Type B pancreatic cell (in vitro differentiated cells): ENCODE measurements at places on chromosomes 2 and 18. TPM values are rescaled to one million over a fixed set of nuclear protein-coding genes. Genes with fewer than 3 reads are reported as not detected.

The ANKRD30B gene
- not detected in 2 replicates for total RNA-seq

The CYP27C1 gene
- total RNA-seq, result 0.62 and 5.1 TPM in 2 replicates

The GPR75 gene
- total RNA-seq, result 2.3 and 4.1 TPM in 2 replicates

The C2orf80 gene
- not detected in 2 replicates for total RNA-seq

The WNT6 gene
- total RNA-seq, result 24.7 and 123 TPM in 2 replicates

The ANKRD62 gene
- total RNA-seq, result not detected in 2 replicates

The GYPC gene
- 13.3 and 45.5 TPM in 2 replicates for total RNA-seq

The APOB gene
- total RNA-seq, result 19.6 and 70.3 TPM in 2 replicates

The TRPM8 gene
- 0.60 and 0.62 TPM in 2 replicates for total RNA-seq

The SGPP2 gene
- 7.0 and 22.4 TPM in 2 replicates for total RNA-seq

The RAB31 gene
- total RNA-seq, result 8.9 and 19.7 TPM in 2 replicates

The CRYGC gene
- not detected in 2 replicates for total RNA-seq

The KCNG2 gene
- 0.29 TPM in 1 of 2 replicates, not detected in the other for total RNA-seq

The IL36G gene
- total RNA-seq, result not detected in 2 replicates

The PLCL1 gene
- 2.0 and 4.4 TPM in 2 replicates for total RNA-seq

The RNF138 gene
- 21.6 and 34.9 TPM in 2 replicates for total RNA-seq

The CFC1 gene
- 25.5 and 27.1 TPM in 2 replicates for total RNA-seq

The PDIA6 gene
- total RNA-seq, result 208 and 281 TPM in 2 replicates

The SSB gene
- total RNA-seq, result 109 and 142 TPM in 2 replicates

The NGEF gene
- 20.7 and 77.3 TPM in 2 replicates for total RNA-seq

The TCF7L1 gene
- total RNA-seq, result 27.4 and 32.4 TPM in 2 replicates

The AAK1 gene
- 45.5 and 50.3 TPM in 2 replicates for total RNA-seq

The ABCG8 gene
- 0.31 TPM in 1 of 2 replicates, not detected in the other for total RNA-seq

The SEPTIN10 gene
- total RNA-seq, result 40.9 and 76.7 TPM in 2 replicates

The RAX gene
- not detected in 2 replicates for total RNA-seq

The NCKAP1 gene
- 104 and 131 TPM in 2 replicates for total RNA-seq

The MALL gene
- total RNA-seq, result 82.7 and 187 TPM in 2 replicates

The SNRNP27 gene
- total RNA-seq, result 35.3 and 43.1 TPM in 2 replicates

The MRPS5 gene
- 67.6 and 70.2 TPM in 2 replicates for total RNA-seq

The CYBRD1 gene
- 12.9 and 21.1 TPM in 2 replicates for total RNA-seq

The TPRKB gene
- 28.8 and 33.6 TPM in 2 replicates for total RNA-seq

The DHX57 gene
- 22.2 and 28.1 TPM in 2 replicates for total RNA-seq

The SCYGR4 gene
- not detected in 2 replicates for total RNA-seq

The PIEZO2 gene
- total RNA-seq, result 21.8 and 38.8 TPM in 2 replicates
